ENCODE measurements at places on chromosomes 1 and 21.

- no peak for DNase-seq
Observed at GRCh38 chr1:36900128-36900527, 134.2 kb downstream of the GRIK3 start.

GRCh38 chr1:169570172-169570574 is 16.1 kb downstream of the F5 start:
- no peak for DNase-seq

GRCh38 chr1:30413606-30414005 is 309.8 kb downstream of the MATN1 start:
- DNase-seq: no peak

DNA sequence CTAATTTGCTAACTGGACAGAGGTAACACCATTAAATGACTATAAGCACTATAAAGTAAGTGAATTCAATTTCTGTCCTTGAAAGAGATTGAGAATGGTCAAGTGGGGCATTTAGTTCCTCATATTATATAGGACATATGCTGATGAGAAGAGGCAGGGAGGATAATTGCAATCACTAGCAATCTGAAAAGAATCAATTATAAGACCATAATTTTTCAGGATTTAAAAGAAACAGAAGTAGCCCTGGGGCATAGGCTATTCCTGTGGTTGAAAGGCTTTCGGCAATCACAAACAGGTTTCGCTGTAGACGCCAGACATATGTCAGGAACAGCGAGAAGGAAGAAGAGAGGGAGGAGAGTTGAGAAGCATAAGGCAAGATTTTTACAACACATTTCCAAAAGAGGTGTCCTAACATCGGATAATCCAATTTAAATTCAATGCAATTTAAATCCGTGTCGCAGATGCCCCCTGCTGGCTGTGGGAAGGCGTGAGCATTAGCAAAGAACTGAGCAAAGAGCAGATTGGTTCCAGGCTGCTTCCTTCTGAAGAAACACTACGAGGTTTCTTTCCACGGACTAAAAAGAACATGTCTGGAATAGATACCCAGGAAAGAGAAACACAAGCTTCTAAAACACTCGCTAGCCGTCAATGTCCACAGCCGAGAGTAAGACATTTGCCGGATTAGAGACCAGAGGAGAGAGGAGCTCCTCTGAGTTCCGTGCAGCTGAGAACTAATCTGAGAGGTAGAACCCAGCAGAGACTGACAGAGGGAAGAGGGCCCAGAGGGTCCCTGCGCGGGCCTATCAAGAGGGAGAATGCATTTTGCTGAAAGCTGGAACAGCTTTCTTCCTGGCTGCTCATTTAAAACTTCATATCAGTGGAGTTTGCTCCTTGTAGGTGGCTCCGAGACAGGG is 27.9 kb downstream of the RGS5 start:
- DNase-seq: peak; percentile 2

DNA sequence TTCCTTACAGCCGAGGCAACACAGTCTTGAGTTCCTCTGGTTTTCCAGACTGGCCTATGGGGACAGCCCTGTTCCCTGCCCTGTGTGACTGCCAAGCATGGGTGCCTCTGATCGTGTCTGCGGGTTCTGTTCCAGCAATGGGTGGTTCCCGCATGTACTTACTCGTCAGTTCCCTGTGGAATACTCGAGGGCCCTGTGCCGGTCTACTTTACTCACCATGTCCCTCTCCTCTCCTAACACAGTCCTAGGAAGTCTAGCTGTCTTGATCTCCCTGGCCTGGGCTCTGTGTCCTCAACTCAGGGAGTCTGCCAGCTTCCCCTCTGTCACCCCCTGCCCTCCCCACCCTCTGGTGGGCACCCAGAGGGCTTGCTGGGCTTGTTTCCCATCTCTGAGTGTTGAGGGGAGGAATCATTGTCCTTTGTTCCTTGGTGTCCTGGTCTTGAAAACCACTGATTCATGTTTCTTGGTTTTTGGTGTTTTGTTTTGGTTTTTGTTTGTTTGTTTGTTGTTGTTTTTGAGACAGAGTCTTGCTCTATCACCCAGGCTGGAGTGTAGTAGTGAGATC is 36.0 kb downstream of the TRAPPC10 start:
- DNase-seq: no peak

DNA sequence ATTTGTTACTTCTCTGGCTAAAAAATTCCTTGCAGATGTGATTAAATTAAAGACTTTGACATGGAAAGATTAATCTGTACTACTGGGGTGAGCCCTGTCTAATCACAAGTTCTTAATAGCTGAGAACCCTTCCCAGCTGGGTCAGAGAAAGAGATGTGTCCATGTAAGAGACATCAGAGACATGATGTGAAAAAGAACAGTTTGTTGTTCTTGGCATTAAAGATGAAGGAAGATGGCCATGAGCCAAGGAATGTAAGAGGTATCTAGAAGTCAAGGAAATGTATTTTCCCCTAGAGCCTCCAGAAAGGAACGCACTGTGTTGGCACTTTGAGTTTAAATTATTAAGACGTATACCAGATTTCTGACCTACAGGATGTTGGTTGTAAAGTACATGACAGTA is 1271.5 kb upstream of the PRMT6 start:
- DNase-seq: no peak

DNA sequence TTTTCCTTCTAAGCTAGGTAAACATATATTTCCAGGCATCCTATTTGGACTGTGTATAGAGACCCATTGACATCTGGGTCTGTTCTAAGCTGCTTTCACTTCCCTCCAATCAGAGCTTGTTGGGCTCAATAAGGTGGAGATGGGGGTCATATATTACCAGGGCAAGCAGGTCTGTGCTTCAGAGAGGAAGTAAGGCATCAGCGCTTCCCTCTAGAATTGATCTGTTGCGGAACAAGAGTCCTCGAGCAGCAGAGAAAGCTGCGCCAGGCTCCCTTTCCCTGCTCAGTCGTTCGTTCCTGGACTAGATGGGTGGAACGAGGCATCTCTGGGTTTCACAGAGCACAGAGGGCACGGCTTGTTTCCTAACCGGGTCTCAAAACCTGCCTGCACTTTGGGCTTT is 63.5 kb downstream of the DISC1 start:
- no peak for DNase-seq

GRCh38 chr1:33519240-33519884 is 46.9 kb downstream of the ZSCAN20 start:
- DNase-seq: no peak

GRCh38 chr21:45012662-45013259 is 61.6 kb upstream of the ADARB1 start:
- DNase-seq: no peak

- DNase-seq: no peak
Observed at GRCh38 chr1:203526572-203526971, 32.6 kb downstream of the OPTC start.

DNA sequence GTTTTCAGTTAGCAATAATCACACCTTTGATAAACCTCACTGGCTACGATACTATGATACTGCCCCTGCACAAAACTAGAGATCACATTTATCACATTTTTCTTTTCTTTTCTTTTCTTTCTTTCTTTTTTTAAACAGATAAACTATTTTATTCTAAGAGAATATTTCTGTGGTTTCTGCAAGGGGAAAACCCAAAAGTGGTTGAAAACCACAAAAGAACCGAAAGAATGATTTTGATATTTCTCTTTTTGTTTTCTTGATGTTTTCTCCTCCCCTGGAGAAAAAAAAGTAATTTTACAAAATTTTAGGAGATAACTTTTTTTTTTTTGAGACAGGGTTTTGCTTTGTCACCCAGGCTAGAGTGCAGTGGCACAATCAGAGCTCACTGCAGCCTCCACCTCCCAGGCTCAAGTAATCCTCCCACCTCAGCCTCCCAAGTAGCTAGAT is 18.4 kb upstream of the FRRS1 start:
- DNase-seq: no peak

DNA sequence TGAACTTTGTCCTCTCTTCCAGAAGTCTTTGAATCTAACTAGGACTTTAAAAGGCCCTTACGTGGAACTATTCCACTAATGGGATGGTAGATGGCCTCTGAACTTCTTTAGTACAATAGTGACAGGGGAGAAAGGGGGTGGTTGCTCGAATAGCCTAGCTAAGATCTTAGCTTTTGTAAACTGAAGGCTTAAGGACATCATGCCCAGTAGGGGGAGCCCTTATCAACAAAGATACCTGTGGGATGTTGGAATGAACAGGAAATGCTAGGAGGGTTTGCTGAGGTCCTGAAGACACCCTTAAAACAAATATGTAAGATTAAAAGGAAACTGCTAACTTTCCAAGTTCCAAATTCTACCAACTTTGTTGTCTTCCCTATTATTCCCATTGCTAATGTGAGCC is 33.2 kb downstream of the NHLH2 start:
- DNase-seq: no peak

- DNase-seq: no peak
Observed at GRCh38 chr1:62688687-62689085, 500 bp upstream of the DOCK7 start.

DNA sequence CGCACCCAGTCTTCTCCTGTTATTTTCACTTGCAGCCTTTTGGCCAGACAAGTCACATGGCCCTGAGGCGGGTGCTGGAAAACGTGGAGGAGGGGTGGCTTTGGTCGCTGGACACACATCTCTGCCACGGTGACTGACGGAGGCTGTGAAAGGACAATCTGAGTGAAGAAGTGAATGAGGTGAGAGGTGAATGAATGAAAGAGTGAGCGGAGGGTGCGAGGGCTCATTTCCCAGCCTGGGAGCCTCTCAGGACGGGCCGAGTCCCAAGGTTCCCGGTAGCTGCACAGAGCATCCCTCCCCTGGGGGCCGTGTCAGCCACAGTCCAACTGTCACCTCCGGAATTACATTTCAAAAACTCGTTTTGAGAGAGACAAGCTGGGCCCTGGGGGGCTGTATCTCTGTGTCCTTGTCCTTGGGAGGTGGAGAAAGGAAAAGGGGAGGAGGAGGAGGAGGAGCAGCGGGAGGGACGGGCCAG is 89.6 kb downstream of the UBIAD1 start:
- no peak for DNase-seq

DNA sequence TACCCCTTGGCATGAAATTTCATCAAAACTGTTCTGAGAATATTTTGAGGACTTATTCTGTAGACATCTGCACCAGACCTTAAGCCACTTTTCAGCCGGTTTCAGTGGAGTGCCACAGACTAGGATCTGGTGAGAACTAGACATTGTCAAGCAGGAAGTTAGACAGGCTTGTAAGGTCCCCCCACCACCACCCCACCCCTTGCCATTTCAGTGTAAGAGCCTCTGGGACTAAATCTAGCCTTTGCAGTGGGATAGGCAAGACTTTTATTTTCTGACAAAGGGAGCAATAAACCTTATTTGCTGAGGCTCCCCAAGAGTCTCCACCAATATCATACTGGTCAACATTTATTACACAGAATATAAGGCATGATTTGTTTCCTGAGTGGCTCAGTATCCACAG is 77.9 kb upstream of the EXO1 start:
- no peak for DNase-seq

DNA sequence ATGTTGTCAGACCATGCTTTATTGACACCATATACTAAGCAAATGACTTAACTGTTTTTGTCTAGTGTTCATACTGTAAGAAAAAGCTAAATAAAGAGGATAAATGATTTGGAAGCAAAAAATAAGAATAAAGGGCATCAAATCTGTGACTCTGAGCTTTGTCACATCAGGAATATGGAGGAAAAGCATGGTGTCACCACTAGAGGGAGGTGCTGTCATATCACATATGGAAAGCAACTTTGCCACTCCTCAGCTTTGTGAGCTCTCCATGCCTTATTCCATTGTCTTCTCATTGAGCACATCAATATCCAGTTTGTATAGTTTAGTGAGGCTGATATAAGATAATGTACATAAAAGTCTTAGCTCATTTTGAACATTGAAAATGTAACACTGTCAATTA is 20.8 kb upstream of the GBP1 start:
- no peak for DNase-seq

DNA sequence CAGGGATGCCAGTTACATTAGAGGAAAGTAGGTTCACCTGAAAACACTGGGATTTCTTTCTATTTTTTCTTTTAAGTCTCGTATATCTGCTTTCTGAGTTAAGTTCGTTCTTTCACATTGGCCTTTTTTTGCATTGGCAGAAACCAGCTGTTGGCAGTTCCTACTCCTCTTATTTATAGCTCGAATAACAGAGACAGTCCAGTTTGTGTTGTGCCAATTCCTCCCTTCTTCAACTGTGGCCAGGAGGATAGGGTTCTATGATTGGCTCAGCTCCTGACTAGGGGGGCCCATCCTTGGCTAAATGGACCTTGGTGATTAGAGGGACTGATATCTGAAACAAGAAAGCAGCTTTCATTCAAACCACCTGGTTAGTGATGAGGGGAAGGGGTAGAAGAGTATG is 115.8 kb downstream of the RPS6KC1 start:
- no peak for DNase-seq

DNA sequence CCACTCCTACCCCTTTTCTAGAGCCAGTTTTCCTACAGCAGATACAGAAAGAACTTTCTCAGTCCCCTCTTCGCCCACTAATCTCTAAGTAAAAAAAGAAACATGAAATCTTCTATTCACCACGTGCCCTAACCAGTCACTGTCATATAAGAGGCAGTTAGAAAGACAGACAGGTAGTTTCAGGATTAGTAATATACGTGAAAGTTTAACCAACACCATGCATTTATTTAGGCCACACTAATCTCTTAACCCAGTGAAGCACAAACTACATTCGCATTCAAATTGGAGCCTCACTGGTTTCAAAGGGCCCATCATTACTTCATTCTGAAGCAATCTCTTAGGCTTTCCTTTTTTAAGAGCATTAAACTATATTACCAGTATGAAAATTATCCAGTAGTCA is 10.1 kb downstream of the GPATCH2 start:
- no peak for DNase-seq
